ENCODE measurements at places on chromosomes 16 and 17.

GRCh38 chr16:79168321-79168720 lies 432.2 kb downstream of the MAF start:
- no peak for DNase-seq

GRCh38 chr16:3469736-3470135 lies 25.6 kb downstream of the C16orf90 start:
- no peak for DNase-seq

DNA sequence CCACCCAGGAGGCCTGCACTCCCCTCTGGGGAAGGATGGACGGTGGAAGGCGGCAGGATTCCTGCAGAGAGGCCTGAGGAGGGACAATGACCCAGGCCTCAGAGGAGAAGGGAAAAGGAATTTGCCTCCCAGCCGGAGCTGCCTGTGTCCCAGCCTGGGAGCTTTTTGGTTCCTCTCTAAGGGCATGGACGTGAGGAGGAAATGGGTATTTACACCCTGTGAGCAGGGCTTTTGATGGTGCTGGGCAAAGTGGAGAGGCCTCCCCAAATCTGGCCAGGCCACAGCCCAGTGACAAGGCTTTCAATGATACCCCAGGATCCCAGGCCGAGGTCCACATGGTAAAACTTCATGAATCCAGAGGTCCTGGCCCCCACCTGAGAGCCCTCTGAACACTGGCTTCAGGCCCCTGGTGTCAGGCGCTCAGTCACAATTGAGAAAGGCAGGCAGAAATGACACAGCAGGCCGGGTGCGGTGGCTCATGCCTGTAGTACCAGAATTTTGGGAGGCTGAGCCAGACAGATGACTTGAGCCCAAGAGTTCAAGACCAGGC lies 56.0 kb upstream of the DOC2B start:
- DNase-seq, result no peak

- DNase-seq, result peak; percentile 78
Observed at GRCh38 chr17:64653325-64653984, 8.7 kb downstream of the SMURF2 start.

GRCh38 chr16:78075800-78076199 lies 23.7 kb upstream of the WWOX start:
- no peak for DNase-seq

DNA sequence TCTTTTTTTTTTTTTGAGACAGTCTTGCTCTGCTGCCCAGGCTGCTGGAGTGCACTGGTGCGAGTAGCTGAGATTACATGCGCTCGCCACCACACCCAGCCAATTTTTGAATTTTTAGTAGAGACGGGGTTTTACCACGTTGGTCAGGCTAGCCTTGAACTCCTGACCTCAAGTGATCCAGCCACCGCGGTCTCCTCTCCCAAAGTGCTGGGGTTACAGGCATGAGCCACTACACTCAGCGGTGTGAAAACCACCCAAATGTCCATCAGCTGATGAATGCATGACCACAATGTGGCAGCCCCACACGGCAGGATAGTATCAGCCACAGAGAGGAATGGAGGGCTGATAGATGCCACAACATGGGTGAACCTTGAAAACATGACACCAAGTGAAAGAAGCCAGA lies 2.1 kb downstream of the P2RX5 start:
- no peak for DNase-seq

- DNase-seq, result no peak
Observed at GRCh38 chr17:39826334-39826733, 37.8 kb downstream of the IKZF3 start.

GRCh38 chr17:1398028-1398427 lies 2.0 kb downstream of the YWHAE start:
- DNase-seq, result no peak

- DNase-seq, result peak; percentile 83
Observed at GRCh38 chr17:42363767-42364585, 24.3 kb downstream of the STAT3 start.

DNA sequence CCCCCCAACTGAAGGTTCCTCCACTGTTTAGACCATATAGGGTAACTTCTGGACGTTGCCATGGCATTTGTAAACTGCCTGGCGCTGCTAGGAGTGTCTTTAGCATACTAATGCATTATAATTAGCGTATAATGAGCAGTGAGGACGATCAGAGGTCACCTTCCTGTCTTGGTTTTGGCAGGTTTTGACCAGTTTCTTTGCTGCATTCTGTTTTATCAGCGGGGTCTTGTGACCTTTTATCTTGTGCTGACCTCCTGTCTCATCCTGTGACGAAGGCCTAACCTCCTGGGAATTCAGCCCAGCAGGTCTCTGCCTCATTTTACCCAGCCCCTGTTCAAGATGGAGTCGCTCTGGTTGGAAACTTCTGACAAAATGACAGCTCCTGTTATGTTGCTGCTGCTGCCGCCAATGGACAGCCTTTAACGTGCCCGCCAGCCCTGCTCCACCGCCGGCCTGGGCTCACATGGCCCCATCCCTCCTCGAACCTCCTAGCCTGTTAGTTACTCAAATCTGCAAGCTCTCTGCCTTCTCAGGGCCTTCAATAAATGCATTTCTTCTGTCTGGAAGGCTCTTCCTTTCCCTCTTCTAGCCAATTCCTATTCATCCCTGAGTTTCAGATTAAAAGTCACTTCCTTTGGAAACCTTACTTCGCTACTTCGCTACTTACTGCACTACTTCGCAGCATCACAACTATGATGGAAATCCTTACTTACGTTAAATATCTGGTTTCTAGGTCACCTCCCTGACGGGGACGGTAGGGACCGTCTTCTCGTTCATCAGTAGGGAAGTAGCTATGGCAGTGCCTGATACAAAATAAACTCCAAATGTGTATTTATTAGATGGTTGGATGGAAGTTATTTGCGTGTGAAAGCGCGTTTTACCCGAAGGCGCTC lies 640 bp upstream of the NAGLU start:
- no peak for DNase-seq

- no peak for DNase-seq
Observed at GRCh38 chr16:19680881-19681340, 37.1 kb downstream of the KNOP1 start.

DNA sequence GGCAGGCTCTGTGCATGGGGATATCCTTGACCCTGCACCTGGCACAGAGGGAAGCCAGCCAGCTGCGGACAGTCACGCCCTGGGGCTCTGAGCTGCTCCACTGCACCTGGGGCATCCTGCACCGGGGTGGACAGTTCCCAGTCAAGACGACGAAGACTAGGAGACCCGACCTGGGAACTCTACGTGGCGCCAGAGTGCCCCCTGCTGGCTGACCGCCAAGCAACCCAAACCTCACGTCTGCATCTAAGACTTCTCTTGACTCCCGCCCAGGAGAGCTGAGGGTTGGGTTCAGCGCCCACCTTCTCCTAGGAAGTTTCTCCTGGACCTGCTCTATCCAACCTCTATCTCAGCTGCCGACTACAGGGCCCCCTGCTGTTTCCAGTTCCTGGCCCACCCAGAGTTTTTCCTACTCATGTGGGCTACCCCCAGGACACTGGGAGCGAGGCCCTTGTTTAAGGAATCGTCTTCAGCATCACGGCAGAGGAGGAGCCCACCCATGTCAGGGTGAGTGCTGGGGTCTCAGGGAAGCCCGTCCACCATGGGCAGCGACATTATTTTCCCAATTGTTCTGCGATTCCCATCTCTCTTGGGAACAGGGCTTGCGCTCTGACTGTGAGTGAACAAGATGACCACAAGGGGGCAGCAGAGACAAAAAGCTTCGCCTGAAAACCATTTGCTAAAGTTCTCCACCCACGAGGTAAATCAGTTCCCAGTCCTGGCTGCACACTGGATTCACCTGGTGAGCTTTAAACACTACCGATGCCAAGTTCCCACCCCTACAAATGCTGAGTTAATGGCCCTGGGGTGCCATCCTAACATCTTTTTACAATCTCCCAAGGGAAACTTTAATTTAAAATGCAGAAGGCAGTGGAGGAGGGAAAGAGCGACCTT lies 29.3 kb downstream of the TLE7 start:
- DNase-seq, result peak; percentile 69

DNA sequence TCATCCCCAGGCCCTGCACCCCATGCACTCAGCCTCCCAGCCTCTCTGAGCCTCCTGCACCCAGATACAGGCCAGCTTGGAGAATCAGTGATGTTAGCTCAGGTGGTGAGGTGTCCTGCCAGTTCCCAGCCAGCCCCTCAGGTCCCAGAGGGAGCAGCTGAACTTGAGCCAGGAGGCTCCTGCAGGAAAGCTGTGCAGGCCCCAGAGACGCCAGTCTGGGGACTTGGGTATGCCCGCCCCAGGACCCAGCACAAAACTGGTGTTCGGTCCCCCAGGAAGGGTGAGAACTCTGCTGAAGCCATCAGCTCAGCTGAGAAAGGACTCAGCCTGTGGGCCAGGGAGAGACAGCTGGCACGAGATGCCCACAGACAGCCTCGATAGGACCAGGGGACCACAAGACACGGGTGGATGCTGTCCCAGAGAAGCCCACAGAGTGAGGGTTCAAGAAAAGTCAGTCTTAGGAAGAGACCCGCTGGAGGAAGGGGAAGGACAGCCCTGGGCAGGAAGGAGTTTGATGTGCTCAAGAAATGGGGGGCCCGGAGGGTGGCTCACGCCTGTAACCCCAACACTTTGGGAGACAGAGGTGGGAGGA lies 11.0 kb downstream of the ENDOV start:
- DNase-seq, result no peak

DNA sequence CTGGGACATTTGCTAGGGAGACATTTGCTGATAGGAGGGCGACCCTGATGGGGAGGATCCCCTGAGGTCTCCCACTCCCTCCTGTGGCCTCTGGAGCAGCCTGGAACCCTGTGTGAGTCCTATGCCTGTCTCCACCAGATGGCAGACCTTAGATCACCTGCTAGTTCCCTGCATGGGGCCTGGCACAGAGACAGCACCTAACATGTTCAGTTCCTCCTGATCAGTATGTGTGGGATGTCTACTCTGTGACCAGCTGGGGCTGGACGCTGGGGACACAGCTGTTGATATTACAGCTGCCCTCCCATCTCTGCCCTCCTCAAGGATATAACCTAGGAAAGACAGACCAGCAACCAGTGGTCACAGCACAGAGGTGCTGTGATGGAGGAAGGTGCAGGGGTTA lies 1.1 kb upstream of the ADCY7 start:
- DNase-seq, result peak; percentile 18

DNA sequence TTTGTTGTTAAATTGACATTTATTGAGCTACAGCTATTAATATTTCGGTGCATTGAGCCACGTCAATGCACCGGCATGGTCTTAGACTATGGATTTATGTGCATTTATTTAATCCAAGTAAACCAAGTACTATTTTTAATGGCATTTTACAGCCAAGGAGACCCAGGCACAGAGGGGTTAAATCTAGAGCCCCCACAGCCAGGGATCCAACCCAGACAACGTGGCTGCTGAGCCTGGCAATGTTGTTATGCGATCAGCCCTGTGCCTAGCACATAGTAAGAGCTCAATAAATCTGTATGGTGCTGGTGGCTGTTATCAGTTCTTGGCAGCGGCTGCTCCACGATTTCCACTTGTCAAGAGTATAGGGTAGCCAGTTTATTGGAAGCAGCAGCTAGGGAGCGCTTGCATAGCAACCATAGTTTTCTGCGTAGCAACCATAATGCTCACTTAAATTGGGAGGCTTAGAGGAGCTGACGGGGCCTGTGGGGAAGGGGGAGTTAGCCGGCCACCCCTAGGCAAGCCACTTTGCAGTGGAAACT lies 541 bp upstream of the RBBP6 start:
- no peak for DNase-seq

GRCh38 chr17:39104657-39105056 lies 46.8 kb downstream of the PLXDC1 start:
- no peak for DNase-seq

DNA sequence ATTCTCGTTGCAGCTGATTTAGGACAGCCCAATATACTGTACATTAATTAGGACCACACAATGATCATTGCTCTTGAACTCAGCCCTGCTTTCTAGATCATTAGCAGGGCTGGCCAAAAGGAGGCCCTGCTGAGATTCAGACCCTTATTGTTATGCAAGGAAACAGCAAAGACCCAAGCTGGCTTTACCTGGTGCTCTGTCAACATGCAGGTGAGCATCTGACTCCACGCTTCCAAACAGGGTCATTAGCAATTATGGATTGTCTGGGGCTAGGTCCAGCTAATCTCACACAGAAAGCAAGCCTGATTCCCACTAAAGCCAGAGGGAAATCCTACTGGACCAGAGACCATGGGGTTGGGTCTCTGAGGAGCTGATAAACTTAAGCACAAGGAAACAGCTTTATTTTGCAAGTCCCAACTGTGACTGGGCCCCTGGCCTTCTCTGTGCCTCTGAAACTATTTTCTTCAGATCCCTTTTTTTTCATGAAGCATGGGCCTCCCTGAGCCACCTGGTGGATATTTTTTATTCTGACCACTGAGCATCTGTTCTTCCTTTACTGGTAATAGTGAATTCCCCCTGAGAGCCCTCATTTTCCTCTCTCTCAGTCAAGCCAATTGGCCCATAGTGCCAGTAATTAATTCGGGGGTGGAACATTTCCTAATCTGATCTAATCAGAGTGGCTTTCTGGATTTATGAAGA lies 236.1 kb downstream of the GRIN2A start:
- no peak for DNase-seq

- DNase-seq, result peak; percentile 63
Observed at GRCh38 chr17:64499805-64500486, 3.1 kb upstream of the POLG2 start.

DNA sequence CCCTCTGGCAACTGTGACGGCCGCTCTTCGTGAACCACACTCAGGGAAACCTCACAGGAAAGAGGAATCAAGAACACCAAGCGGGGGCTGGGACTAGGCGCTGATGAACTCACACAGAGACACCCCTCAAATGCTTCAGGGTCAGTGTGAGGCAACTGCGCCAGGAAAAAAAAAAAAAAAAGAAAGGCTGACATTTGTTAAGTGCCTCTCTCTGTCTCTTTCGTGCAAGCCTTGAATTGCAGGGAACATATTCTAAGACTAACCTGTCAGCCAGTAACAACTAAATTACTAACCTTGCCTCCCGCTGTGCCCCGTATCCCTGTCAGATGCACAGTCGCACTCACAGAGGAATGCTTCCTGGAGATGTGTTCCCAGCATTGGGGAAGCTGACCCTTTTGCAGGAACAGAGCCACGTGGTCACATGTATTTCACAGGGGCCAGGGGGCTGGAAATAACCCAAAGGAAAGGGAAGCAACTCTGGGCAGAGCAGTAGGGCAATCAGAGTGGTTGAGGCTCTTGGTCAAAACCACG lies 247.8 kb downstream of the XYLT1 start:
- DNase-seq, result no peak

DNA sequence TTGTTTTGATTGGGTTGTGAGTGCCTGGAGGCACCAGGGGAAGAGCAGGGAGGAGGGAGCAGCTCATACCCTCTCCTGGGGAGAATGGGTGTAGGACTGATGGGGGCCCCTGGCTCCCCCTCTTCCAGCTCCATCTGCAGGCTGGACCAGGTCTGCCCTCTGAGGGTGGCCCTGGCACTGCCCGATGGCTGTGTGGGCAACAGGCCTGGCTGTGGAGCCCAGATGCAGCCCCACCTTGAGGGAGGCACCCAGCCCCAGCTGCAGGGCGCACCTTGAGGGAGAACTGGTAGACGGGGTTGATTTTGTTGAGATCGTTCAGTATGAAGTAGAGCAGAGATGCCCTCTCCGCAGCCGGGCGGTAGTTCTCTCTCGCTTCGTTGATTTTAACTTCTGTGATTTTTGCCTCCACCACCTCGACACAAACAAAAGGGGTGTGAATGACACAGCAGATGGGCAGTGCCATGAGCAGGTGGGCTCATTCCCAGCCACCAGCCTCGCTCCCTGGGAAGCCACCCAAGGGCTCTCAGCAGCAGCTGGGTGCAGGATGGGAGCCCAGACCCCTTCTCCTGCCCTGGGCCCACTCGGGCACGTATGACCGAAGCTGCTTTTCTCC lies 71.6 kb downstream of the PGS1 start:
- no peak for DNase-seq

Data from EH (cell line).